ENCODE measurements at places on chromosomes 11 and 22.
A peak's percentile ranks its signal among the peaks of the same experiment; 100 is the strongest.

DNA sequence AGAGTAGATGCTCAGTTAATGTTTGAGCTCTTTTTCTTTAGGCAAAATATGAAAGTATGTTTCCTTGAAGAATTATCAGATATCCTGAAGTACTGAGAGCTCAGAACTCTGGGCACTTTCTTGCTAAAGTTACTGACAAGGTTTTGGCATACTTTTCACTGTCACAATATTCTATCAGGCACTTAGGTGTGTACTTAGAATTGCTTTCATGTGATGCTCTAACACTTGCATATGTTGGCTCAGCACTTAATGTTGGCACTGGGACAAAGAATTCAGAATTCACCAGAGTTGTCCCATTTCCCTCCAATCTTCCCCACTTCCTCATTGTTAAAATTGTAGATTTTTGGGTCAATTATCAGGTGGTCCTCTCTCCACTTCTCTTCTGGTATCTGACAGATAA is 5.0 kb downstream of the MMP20 start:
- DNase-seq = no peak

GRCh38 chr11:19474954-19475721 is 234.4 kb upstream of the E2F8 start:
- no peak for DNase-seq

DNA sequence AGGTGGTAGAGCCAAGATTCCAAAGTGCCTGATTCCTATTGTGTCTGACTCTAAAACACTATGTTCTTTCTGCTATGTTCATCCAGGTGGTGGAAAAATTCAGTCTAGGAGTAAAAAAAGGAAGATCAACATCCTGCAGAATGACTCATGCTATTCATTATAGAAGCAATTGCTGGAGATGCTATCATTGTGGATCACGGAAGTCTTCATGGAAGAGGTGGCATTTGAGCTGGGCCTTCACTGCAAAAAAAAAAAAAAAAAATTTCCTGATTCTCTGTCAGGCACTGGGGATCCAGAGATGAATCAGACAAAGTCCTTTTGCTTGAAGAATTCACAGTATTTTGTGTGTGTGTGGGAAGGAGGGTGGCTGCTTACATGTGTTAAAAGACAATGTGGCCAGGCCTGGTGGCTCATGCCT is 1.4 kb upstream of the UVRAG start:
- no peak for DNase-seq

GRCh38 chr11:32494629-32495028 is 59.3 kb upstream of the WT1 start:
- DNase-seq = no peak

DNA sequence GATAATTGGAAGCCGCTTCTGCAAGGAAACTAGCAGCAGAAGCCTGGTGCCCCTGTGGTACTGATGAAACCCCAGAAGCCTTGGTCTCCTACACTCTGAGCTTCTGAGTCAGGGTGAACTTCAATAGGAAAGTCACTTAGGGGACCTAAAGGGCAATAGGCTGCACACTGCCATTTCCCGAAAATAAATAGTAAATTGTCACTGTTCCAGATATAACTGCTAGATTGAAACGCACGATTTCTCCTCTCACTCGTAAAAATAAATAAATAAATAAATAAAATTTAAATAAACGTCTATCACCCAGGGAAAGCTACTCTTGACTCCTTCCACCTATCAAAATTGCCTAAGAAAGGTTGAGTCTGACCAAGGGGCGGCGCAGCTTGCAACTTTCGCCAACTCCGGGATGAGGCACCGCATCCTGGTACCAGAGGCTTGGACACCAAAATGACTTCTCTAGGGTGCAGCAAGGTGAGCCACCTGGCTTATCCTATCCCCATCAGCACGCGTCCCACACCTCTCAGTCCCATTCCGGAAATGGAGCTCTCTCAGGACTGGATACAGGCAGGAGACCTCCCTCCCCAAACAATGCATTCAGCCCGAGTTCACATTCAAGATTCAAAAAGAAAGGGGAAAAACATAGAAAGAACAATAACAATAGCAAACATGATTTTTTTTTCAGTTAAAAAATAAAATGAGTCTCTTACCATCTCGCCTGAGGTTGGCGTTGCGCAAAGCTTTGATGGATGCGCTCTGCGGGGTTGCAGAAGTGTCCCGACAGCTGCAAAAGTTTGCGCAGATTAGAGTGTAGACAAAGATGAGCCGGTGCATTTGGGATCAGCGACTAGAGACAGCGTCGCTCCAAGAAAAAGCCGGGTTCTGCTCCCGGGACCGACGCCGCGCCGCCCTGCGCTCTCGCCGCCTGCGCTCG is 583 bp downstream of the PDGFD start:
- peak; percentile 44 for DNase-seq

- no peak for DNase-seq
Observed at GRCh38 chr22:17627961-17628405, 566 bp downstream of the ATP6V1E1 start.

DNA sequence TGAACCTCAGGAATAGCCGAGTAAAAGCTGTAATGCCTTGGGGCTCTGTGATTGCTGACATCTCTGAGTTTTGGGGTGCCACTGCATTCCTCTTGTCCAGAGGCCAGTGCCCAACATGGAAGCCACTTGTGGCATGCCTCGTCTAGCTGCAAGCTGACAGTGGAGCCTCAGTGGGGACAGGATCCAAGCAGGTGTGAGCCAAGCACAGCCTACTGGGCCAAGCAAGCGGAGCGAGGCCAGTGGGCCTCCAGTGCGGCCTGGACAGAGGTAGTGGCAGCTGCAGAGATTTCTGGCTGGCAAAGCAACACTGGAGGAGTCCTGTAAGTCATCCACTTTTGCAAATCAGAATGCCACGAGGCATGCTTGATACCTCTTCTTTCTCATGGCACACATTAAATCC is 1038.2 kb upstream of the CNTN5 start:
- no peak for DNase-seq

Data from fibroblast of lung (primary cell).